Activated naive CD4-positive, alpha-beta T cell treated with anti-CD3 and anti-CD28 coated beads, Interleukin-2, amount 50 U/mL, for 72 hours (primary cell): ENCODE measurements at places on chromosomes 5 and 9. TPM values are rescaled to one million over a fixed set of nuclear protein-coding genes. Genes with fewer than 3 reads are reported as not detected.

DNA sequence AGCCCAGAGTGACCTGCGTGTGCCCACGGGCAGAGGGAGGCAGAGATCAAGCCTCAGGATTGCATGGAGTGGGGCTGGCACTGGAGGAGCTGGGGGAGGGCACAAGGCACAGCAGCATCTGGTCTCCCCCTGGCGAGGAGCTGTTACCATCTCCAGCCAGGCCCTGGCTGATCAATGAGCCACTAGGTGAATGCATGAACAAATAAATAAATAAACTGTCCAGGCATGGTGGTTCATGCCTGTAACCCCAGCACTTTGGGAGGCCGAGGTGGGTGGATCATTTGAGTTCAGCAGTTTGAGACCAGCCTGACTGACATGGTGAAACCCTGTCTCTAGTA is 14.3 kb upstream of the PSMB7 start:
- DNase-seq = no peak

- DNase-seq = no peak
These were observed 526.0 kb upstream of the TRPC7 start for GRCh38 chr5:136891175-136891972.

- DNase-seq = no peak
These were observed 111.4 kb downstream of the RAPGEF6 start for GRCh38 chr5:131523500-131524185.

GRCh38 chr9:117258184-117258866 is 156.5 kb downstream of the ASTN2 start:
- DNase-seq = no peak

- no peak for DNase-seq
These were observed 257.6 kb downstream of the NFIB start for GRCh38 chr9:14056316-14056861.

DNA sequence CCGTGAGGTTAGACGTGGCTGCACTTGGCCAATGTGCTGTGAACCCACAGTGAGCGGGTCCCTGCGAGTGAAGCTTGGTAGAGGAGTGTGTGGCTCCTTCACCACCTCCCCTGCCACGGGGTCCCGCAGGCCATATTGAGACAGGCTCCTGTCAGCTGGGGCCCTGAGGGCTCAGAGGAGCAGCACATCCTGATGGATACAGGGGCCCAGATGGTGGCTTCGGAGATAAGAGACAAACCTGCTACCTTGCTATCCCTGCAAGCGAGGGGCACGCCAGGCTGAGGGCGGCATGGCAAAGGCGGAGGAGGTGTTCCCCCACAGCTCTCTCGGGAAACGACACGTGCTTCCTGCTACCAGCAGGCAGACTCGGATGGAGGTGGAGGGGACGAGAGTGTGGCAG is 33.1 kb downstream of the SLC6A3 start:
- no peak for DNase-seq

- no peak for DNase-seq
These were observed 17.6 kb downstream of the FGF1 start for GRCh38 chr5:142668336-142668735.

DNA sequence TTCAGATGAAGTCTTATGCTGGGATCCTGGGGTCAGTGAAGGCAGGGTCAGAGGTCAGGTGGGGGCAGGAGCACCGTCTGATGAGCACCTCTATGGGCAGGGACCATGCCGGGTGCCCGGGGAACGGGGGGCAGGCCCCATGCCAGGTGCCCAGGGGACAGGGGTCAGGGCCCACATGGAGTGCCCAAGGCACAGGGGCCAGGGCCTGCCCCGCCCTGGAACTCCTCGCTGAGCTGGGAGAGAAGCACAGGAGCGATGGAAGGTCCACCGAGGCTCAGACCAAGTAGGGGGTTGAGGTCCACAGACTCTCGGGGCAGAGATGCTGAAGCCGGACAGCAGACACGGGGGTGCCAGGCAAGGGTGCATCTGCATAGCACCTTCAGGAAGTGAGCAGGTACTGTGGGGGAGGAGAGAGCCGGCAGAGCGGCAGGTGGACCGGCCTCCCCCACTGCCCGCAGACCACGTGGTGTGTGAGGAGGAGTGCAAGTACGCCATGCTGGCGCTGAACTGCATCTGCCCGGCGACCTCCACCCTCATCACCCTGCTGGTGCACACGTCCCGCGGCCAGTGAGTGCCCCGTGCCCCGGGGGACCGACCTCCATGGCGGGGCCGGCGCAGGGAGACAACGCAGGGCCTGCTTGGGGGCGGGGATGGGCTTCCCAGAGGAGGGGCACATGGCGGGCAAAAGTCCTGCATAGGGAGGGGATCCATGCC is 67.7 kb downstream of the KCNT1 start:
- no peak for DNase-seq

GRCh38 chr9:37150415-37150814 is 30.0 kb downstream of the ZCCHC7 start:
- no peak for DNase-seq

- no peak for DNase-seq
These were observed 88.2 kb upstream of the OSMR start for GRCh38 chr5:38757451-38758245.

DNA sequence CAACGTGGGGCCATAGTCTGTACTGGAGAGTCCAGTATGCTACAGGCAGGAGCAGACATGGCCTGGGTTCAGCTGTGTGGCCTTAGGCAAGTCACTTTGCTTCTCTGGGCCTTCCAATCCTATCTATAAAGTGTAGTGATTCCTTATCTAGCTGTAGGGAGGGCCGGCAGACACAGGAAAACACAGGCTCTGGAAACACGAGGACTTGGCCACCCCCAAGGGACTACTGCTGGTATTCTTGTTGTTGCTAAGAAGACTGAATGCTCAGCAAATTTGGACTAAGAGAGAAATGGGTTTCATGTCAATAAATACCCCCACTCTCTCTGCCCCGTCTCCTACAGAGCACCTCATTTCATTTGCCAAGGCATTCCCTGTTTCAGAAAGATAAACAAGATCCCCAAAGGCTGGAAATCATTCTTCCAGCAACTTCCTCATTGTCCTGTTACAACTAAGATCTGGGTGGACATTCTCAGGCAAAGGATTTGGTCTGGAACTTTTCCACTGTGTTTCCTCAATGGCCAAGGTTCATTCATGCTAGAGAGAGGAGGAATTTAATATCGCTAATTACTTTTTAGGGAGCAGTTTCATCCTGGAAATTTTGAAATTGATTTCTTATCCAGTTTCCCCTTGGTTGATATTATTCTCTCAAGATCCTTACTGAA is 105.8 kb downstream of the GABBR2 start:
- DNase-seq = no peak

DNA sequence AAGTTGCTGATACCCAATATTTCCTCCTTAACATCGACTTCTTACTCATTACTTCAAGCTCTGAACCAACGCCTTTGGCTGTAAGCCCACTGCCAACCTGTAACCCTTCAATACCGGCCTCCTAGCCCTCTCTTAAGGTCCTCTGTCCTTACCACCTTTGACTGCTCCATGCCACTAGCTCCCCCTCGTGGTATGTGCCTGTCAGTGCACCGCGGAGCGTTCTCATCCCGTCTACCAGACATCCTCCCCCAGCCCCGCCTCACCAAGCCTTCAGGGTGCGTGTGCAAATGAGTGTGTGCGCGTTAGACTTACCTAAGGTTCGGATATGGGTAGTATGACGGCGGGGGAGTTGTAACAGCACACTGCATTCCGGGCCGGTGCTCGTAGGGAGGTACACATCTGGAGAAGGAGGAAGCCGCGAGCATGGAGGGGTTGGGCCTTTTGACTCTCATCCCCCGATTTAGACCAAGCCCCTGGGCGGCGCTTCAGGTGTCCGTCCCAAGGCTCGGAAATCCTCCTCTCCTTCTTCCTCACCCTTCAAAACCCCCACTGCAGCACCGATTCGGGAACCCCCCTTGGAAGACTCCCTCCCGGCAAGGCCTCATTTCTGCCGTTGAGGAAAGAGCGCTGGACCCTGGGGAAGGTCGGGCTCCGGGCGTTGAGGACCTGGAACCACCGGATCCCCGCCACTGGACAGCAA is 2.8 kb upstream of the MYORG start:
- peak; percentile 80 for DNase-seq

- no peak for DNase-seq
These were observed 6.1 kb upstream of the AFAP1L1 start for GRCh38 chr5:149265597-149265996.

Gene SUSD3
- 81.9 TPM for total RNA-seq

Gene NUTM2G
- total RNA-seq = not detected

Gene BRINP1
- total RNA-seq = not detected

Gene ZNF367
- 17.7 TPM for total RNA-seq

Gene F2RL1
- 0.46 TPM for total RNA-seq

Gene PDGFRB
- total RNA-seq = 0.64 TPM
